ENCODE measurements at places on chromosomes 5 and 9.
A peak's percentile ranks its signal among the peaks of the same experiment; 100 is the strongest.

DNA sequence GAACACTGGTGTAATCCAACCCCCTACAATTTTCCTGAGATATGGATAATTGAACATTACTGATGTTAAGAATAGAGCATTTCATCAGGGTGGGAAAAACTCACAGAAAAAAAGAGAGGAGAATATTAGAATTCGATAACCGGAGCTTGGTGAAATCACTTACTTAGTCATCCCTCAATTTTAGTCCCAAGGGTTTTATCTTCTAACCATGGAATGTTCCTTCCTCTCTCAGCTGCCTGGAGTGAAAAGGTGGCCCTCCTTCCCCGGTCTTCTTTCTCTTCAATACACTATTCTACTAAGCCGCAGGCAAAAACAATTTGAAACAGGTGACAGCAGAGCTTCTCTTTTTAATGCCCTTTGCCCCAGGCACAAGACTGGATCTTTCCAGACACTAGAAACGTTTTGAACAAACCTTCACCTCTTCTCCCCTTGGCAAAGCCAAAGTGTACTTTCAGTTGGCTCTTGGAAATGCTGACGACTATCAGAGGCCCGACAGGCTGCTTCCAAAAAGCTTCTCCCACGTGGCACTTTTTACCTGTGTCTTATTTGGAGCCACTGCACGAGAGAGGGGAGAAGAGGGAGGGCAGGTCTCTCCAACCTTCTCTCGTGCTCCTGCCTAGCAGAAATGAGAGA is 543.9 kb downstream of the TLE1 start:
- DNase-seq, result no peak

DNA sequence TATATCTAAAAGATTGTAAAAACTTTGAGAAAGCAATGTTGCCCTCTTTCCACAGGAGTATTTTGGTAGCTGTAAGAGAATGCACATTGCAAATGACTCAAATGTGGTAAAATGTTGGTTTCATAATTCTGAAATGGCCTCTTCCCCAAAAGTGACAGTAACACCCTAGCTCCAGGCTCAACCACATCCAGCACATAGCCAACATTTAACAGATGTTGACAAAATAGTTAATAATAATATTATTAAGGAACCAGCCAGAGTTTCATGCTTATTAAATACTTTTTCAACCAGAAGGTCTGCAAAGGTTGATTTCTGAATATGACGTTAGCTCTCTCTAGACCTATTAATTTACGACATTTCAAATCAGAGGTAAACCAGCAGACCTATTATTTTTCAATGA is 1.3 kb downstream of the ANXA1 start:
- DNase-seq, result no peak

DNA sequence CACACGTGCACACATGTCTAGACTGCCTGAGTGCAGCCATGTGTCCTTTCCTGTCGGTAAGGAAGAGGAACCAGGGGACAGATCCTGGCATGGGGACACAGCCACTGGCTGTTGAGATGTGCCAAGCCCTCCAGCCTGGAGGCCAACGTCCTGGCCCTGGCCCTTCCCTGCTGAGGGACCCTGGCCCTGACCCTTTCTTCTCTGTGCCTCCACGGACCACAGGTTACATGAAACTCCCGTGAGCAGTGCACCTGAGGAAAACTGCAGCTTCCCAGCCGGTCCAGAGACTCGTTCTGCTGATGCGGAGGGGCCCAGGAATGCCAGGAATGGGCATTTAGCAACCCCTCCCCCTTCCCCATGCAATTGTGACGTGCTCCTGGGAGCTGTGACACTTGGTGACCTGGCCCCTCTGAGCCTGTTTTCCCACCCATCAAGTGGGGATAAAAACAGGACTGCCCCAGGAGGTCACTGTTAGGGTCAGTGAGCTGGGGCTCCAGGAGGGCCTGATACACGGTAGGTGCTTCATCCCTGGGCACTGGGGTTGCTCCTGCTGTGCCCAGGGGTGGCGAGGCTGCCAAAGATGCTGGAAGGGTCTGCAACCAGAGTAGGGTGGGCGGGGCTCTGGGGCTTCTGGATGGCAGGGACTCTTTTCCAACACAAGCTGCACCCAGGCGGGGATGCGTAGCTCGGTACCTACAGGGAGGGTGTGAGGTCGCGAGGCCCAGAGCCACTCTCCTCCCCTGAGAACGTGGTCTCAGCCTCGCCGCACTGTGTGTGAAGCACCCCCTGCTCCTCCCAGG is 151.5 kb downstream of the C9orf50 start:
- no peak for DNase-seq

- DNase-seq, result peak; percentile 73
These were observed 193.0 kb downstream of the MELK start for GRCh38 chr9:36765468-36766341.

- no peak for DNase-seq
These were observed 4.6 kb downstream of the TEX48 start for GRCh38 chr9:114677418-114677817.

- no peak for DNase-seq
These were observed 164.8 kb downstream of the EPB41L4A start for GRCh38 chr5:112254303-112254702.

- DNase-seq, result no peak
These were observed 36.3 kb upstream of the PLIN2 start for GRCh38 chr9:19163631-19164030.

DNA sequence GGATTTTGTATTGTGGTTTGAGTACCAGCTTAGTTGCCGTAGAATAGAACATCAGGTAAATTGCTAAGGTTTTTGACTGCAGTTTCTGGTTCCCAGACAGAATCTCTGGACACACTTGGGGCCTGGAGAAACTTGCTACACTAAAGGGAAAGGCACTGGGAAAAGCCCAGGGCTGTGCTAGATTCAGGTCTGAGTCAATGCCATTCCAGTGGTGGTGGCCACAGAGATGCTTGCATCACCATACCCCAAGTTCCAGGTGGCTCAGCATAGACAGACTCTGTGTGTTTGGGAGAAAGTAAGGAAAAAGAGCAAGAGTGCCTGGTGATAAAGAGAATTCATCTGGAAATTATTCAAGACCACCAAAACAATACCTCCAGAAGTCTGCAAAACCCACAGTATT is 120.6 kb downstream of the HMHB1 start:
- no peak for DNase-seq

DNA sequence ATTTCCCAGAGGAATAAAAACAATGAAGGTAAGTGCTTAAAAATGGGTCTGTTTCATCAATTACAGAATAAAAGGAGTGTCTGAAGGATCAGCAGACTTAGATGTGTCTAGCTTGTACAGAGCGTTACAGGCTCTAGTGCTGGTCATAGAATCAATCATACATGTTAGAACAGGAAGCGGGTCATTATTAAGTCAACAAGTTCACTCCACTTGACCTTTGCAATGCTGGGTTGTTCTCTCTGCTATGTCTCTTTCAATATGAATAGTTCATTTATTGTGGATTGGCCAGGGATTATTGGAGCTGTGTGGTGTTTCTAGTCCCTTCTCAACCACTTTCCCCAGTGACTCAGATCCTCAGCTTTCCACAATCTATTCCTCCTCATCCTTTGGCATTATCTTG is 20.7 kb upstream of the EGFLAM start:
- no peak for DNase-seq

GRCh38 chr9:107460153-107461023 is 29.2 kb downstream of the KLF4 start:
- no peak for DNase-seq

DNA sequence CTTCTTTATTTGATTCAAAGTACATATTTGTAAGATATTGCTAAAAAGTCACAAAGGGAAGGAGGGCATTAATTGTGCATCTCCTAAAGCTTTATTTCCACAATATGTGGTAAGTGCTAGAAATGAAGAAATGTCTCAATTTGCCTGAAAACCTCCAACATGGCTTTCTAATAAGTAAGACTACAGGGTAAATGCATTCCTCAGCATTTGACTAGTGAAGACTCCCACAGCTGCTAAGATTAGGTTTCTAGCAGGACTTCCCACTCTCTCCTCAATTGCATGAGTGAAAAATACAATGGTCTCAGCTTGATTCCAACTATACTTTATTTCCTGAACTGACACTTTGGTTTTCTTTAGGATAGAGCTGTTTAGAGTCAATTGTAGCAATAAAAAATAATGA is 162.1 kb downstream of the ELAVL2 start:
- no peak for DNase-seq

- DNase-seq, result no peak
These were observed 13.7 kb downstream of the SYK start for GRCh38 chr9:90815183-90815943.
